Cerebellar cortex (tissue), 1 donor: ENCODE measurements at places on chromosomes 6 and 20.

DNA sequence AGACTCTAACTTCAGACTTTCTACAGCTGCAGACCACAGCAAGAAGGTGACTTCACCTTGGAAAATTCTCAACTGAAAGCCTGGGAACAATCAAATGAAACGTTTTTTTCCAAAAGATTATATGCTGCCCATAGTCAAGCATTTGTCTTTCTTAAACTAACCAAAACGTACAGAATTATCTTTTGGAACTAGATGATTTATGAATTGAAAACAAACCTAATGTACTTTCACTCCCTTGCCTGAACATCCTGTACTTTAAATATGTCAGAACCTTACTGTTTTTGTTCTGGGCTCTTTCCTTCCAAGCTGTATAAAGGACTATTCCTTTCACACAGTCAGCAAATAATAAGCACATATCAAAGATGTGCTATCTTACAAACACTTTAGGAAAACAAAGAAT is 62.4 kb upstream of the TNFAIP3 start:
- no peak for DNase-seq

DNA sequence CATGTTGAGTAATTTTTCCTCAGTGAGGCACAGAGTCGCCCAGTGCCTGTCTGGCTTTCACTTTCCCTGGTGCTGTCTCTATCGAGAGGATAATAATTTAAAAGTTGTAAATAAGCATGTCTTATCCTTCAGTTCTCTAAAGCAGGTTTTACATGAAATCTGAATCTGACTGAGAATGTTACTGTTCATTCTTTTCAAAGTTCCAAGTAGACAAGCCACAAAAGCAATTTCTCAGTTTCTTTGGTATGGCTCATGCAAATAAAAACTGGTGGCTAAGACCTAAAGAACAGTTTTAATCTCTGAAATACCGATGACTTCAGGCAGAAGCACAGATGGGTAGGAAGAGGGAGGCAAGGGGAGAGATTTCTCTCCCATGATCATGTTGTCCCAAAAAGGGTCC is 87.6 kb upstream of the GCM1 start:
- no peak for DNase-seq

DNA sequence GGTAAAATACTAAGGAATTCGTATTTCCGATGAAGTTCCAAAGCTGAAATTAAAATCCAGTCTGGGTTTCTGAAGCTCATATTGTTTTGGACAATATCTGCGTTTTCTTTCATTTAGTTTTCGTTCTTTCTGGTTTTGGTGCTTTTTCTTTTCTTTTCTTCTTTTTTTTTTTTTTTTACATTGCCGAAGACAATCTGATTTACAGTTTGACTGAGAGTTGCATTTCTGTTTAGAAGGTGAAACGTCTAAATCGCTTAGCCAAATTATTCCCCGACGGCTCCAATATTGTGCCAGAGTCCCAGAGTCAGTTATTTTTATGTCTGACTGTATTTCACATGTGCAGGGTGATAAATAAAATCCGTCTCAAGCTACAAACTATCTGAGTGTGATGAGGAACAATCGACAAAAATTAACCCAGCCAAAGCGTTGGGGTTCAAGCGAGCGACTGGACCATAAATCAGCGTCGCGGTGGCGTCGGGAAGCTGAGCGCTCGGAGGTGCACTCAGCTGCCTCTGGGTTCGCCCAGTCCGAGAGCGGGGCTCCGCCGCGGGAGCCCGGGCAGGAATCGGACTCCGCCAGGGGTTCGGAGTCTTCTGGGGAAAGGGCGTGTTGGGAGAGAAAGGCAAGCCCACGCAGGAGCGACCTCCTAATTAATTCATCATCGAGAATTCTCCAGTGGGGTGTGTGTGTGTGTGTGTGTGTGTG is 8.2 kb upstream of the TBX18 start:
- no peak for DNase-seq

- DNase-seq, result no peak
These were observed 233.3 kb upstream of the RUNX2 start for GRCh38 chr6:45094831-45095230.

- no peak for DNase-seq
These were observed 228.7 kb downstream of the GJA1 start for GRCh38 chr6:121664158-121664557.
